ENCODE measurements at places on chromosomes 13 and 19. TPM values are rescaled to one million over a fixed set of nuclear protein-coding genes. Genes with fewer than 3 reads are reported as not detected.

- no peak for DNase-seq
These were observed 453.3 kb downstream of the DIAPH3 start for GRCh38 chr13:59710416-59710815.

OSCAR gene
- polyA plus RNA-seq = 0.27 TPM

TNNI3 gene
- polyA plus RNA-seq = not detected

DNA sequence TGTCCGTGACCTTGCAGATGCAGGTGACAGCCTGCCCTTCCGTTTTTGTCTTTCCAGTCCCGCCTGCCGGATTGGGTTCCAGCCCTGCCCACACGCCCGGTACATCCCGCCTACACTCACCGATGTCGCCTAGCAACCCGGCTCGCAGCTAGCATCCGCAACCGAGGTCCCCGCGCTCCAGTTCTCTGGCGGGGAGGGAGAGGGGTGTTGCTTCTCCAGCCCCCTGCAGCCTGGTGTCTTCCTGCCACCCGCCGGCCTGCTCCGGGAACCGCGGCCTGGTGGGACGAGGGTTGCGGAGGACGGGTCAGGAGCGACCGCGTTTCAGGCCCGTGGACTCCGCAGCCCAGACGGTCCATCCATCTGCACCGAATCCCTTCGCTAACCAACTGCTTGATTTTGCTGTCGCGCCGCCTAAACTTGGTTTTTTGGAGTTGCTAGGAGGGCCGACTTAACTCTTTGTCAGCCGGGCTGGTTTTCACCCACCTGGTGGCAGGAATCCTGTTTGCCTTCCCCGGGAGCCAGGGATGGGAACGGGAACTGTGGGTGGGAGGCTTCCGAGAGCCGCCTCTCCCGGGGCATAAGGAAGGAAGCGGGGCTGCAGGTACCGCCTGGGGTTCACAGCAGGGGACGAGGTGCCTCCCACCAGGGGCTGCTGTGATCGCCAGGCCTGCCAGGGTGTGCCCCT, 15.4 kb upstream of the MATK start:
- no peak for DNase-seq

DNA sequence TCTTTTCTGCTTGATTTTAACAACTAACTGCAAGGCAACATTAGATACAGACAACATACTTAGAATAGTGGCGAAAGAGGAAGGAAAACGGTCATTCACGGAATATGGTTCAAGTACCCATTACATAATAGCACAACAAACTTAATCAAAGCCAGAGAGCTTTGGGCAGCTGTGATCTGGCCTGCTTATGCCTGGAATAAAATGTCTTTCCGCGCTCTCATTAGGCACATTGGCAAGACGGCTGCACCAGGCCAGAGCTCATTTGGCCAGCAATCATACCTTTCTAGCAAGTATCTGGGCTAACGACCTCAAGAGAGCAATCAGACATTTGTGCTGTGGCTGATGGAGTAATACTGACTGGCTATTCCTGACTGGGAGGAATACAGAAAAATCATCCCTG, 112.8 kb downstream of the NALCN start:
- no peak for DNase-seq

IFNL3 gene
- polyA plus RNA-seq = not detected

GRCh38 chr19:17394891-17395415, 957 bp upstream of the CCDC194 start:
- no peak for DNase-seq

NFIX gene
- polyA plus RNA-seq = 12.8 TPM

- no peak for DNase-seq
These were observed 208.9 kb upstream of the TMTC4 start for GRCh38 chr13:100883453-100883852.

ZNF134 gene
- 8.1 TPM for polyA plus RNA-seq

DNA sequence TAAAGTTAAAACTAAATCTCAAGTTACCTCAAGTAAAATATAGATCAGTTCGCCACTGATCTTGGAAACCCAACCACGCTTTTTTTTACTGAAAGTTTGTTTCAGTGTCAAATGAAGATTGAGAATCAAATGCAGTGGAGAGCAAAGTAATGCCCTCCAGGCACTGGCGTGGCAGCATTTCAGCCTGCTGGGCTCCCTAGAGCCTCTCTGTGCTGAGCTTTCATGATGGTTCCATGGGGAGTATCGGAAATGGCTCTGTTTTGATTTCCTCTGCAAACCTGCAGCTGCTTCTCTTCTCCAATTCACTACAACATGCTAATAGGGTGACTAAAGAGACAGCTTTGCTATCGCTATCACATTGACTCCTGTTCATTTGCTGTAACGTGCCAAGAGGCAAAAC, 141.6 kb downstream of the FGF14 start:
- DNase-seq = no peak

- DNase-seq = no peak
These were observed 2.7 kb downstream of the LSR start for GRCh38 chr19:35251456-35251855.

SSC5D gene
- 8.2 TPM for polyA plus RNA-seq

DNA sequence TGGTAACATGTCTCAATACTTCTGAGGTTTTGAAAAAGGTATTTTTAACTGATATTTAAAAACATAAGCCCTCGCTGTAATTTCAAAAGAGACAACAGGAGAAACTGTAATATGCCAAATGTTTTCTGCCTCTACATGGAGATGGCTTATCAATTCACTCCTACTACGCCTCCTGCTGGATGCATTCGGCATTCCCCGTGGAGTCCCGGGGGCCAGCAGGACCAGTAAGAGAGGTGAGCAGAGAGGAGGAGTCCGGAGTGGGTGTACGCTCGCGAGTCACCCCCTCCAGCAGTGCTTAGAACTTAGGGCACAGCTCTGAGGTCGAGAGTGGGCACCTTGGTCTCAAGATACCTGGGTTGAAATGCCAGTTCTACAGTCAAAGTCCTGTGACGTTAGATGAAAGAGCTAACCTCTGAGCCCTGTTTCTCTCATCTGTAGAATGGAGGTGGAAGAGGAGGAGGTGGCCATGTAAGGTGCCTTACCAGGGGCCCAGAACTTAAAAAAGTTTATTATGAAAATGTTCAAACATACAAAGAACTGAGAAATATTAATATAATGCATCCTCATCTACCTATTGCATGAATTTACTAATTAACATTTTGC, 110.2 kb downstream of the STK24 start:
- DNase-seq = no peak

CATSPERD gene
- not detected for polyA plus RNA-seq

DNA sequence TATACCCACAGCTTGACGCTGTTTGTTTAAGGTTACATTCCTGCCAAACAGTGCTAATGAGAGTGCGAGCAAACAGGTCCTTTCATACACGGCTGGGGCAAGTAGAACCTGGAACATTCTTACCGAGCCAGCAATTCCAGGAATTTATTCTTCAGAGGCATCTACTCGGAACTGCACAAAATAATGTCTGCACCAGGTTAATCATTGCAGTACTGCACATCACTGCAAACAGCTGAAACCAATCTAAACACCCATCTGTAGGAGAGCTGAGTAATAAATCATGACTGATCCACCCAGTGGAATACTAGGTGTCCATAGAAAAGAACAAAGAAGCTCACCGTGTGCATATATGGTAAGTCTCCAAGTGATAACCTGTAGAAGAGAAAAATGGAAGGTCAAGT, 1.2 kb upstream of the ZNF579 start:
- no peak for DNase-seq

DNA sequence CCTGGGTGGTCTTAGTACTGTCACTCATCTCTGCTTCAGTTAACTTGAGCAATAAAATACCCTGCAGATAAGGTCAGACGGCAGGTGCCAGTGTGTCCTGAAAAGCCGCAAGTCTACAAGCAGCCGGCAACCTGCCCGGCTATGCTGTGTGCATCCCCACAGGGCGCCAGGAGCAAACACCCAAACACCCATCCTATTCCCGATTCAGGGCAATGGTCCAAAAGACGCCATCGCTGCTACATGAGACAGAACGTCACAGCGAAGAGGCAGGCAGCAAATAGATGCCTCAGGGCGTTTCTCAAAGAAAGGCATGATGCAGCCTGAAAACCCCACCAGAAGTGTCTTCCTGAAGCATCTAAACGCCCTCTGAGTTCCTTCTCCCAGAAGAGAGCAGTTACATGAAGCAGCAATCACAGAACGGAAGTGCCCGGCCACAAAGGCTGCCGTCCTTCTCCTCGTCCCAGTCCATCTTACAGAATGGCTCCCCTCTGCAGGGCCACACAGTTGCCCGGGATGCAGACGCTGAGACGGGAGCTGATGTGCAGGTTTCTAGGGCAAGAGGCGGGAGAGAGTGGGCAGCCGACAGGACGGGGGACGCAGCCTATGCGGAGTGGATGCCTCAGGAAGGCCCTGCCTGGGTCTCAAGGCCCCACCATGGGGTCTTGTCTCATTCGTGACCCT, 35.1 kb downstream of the RASA3 start:
- DNase-seq = no peak

DNA sequence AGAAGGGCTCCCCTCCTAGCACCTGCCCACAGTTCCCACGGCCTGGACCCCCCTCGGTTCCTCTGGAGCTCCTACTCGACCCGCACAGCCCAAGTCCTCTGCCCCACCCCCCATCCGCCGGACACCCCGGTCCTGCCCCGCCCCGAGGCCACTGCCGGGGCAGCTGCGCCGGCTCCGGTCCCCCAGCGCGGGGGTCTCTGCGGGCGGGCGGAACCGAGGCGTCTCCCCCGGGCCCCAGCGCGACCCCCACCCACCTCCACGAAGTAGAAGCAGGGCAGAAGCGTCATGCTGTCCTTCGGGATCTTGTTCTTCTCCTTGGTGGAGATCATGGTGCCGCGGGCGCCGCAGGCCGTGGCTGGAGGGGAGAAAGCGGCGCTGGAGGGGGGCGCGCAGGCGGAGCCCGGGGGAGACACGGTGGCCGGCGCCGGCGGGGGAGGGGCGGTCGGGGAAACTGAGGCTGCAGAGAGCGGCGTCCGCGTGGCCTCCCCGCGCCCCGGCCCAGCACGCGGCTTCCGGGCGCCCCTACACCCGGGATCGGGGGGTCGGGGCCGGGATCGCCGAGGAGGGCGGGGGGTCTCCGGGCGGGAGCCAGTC, 427 bp downstream of the PLPPR3 start:
- DNase-seq = no peak

C19orf12 gene
- polyA plus RNA-seq = 21.8 TPM
